Left cardiac atrium (tissue), 4 donors: ENCODE measurements at places on chromosomes 3 and 15. TPM values are rescaled to one million over a fixed set of nuclear protein-coding genes. Genes with fewer than 3 reads are reported as not detected.

DNA sequence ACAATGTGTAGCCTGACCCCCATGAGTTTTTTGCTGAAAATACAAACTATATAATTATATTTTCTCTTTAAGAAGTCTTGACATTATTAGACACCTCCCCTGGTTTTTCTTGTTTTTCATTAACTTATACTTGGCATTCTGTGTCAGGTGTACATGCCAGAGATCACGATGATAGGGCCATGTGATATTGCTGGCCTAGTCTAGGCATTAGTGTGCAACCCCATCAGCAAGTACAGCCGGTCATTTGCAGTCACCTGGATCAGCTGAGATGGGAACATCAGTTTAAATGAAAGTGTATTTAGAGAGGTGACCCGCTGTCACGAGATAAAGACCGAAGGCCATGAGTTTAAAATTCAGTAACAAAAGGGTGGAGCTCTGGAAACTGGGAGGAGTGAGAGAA, 12.6 kb upstream of the SPPL2A start:
- no peak for DNase-seq

NRG4 gene
- total RNA-seq: not detected

TNNC1 gene
- 2,841 TPM for total RNA-seq

TPRG1 gene
- 15.5 TPM for total RNA-seq
